Activated CD8-positive, alpha-beta memory T cell treated with anti-CD3 and anti-CD28 coated beads, Interleukin-2, amount 50 U/mL, for 48 hours (primary cell): ENCODE measurements at places on chromosomes 5 and 9.

- DNase-seq, result no peak
These were observed 105.6 kb downstream of the PLCXD3 start for GRCh38 chr5:41404757-41405156.

- no peak for DNase-seq
These were observed 26.0 kb upstream of the DMRT2 start for GRCh38 chr9:1024112-1024511.

DNA sequence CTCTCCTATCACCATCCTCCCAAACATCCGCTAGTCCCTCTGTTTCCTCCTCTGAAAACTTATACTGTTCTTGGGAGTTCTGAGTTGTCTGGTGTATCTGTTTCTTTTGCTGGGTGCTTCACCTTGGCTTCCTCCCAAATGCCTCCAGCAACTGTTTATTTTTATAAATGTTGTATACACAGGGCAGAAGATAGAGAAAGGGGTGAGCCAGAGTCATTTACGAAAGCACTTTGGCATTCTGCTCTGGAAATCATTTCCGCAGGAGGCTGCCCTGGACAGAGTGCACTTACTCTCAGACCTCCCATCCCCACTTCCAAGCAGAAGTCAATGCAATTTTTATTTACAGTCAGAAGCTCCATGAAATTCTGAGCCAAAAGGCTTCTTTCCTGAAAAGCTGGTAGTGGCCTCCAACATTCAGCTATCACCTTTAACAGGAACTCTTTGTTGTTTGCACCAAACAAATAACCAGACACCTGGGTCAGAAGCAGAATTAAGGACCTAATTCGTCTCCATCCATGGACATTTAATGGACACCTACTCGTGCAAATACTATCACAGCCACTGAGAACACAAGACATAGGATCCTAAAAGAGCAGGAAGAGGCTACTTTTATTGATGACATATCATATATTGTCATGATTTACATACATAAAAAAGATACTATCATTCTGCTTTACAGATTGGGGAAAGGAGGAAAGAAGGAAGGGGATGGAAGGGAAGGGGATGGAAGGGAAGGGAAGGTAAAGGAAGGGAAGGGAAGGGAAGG, 229.5 kb upstream of the PAPPA start:
- no peak for DNase-seq

DNA sequence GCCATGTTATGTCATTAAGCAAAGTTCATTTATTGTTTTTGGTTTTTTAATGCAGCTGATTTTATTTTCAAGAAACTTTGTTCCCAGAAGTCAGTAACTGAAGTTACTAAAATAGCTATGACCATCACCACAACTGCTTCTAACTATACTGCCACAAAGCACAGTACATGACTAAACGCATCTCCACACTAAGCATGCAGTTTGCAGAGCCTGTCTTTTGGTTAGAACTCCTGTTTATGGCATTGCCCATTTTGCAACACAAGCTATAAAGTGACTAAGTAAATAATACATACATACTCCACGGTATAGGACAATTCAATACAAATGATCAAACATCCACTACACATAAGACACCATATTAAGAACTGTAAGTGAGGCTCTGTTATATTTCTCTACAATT, 109.7 kb downstream of the MLLT3 start:
- no peak for DNase-seq

GRCh38 chr9:116451500-116452115, 235.5 kb upstream of the TRIM32 start:
- no peak for DNase-seq

DNA sequence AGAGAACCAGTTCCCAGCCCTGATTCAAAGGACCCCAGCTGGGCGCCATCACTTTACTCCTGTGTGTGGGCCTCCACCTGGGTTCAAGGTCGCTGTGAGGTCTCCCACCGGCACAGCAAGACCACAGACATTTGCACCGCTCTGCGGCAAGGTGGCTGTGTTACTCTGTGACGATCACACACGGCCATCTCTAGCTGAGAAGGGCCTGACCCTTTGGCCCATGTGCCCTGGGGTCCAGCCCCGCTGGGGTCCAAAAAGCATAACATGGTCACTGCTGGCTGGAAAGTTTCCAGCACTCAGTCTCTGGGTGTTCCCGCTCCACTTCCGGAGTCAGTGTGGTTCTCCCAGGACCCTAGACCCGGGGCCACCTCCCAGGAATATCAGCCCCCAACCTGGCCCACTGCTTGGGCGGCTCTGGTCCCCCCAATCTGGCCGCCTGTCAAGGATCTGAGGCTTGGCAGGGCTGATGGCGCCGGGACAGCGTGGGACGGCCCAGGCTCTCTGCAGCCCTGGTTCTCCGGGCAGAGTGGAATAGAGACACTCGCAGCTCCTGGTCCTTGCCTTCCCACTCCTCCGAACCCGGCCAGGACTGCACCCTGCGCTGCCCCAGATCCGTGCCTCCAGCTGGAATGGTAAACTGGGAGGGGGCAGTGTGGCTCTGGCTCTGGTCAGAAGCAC, 3.9 kb upstream of the LMX1B start:
- DNase-seq, result no peak

DNA sequence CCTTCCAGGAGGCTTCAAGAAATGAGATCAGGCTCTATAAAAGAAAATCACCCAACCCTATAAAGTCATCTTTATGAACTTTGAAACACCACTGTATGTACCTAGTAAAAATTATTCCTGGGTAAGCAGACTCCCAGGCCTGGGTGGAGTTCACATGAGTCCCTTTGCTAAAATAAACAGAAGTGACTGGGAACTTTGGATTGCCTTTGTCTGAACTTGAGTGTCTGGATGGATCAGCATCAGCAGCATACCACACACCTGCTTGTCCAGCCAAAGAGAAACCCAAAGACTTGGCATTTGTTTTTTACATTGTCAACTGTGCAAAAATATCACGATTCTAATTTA, 79.6 kb upstream of the CDKN2B start:
- no peak for DNase-seq

DNA sequence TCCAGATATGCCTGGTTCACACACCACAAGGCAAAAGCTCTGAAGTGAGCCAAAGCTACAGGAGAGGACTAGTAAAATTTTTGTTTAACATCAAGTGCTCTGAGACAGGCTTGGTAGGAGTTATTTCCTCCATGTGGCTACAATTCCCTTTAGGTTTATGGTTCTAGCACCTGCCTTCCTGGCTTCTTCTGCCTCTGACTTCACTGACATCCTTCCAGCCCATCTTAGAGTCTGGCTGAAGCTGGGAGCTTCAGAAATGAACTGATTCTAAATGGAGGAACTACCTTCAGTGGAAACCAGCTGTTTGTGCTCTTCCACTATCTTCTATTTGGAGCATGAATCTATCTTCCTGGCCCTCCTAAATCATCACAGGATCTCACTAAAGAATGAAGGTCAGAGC, 215.3 kb upstream of the FBXL7 start:
- DNase-seq, result no peak

GRCh38 chr9:6680797-6681146, 35.2 kb upstream of the GLDC start:
- peak; percentile 87 for DNase-seq

DNA sequence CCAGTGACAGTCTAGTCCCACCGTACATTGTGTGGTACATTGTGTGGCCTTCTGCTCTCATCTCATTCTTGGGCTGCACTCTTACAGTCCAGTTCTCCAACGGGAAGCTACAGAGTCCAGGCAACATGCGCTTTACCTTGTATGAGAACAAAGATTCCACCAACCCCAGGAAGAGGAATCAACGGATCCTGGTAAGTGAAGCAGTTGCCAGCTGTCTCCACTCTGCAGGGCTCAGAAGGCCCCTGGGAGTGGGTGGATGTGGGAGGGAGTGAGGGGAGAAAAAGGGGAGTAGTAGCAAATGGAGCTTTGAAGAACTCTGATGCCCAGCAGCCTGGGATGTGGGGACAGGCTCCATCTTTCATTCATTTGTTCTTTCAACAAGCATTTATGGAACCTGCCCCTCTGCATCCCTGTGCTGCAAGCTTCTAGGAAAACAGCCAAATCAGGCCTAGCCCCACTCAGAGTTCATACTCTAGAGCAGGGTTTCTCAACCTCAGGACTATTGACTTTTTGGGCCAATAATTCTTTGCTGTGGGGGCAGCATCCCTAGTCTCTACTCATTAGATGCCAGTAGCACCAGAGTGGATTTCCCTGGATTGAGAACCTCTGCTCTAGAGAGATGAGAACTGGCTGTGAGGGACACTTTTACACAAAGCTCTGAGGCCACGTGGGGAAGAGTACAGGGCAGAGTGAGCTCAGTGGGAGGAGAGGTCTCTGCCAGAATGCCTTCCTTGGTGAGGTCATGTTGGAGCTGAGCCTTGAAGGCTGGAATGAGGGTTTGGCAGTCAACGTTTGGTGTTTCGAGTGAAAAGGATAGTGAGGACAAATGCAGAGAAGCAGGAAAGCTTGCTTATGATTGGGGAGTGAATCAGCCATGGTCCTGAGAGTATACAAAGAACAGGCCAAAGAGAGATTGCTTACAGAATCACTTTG, 1.1 kb downstream of the POLR1E start:
- no peak for DNase-seq

DNA sequence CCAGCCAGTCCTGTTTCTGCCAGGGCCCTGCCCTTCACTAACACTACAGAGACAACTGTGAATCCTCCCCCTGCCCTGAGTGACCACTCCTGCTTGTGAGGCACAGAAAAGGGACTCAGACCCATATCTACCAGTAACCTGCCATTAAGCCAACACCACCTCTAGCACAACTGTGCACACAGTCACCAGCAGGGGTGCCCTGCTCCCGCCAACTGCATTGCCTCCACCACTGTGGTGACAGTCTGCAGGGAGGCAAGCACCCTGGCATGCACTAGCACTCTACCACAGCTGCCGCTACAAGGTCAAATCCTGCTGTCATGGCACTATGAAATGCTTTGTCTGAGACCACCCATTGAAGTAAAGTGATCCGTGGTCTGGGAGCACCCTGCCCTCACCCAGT, 1028.5 kb upstream of the CDH9 start:
- DNase-seq, result no peak

GRCh38 chr5:54829102-54829501, 156.3 kb downstream of the ESM1 start:
- no peak for DNase-seq

- DNase-seq, result no peak
These were observed 66.7 kb downstream of the DOCK2 start for GRCh38 chr5:169703813-169704212.

- DNase-seq, result no peak
These were observed 364.7 kb downstream of the PRELID2 start for GRCh38 chr5:145470396-145470979.

GRCh38 chr5:31936683-31937082, 237.4 kb downstream of the GOLPH3 start:
- no peak for DNase-seq

- DNase-seq, result peak; percentile 77
These were observed 5.9 kb downstream of the FAM78A start for GRCh38 chr9:131270171-131271015.

DNA sequence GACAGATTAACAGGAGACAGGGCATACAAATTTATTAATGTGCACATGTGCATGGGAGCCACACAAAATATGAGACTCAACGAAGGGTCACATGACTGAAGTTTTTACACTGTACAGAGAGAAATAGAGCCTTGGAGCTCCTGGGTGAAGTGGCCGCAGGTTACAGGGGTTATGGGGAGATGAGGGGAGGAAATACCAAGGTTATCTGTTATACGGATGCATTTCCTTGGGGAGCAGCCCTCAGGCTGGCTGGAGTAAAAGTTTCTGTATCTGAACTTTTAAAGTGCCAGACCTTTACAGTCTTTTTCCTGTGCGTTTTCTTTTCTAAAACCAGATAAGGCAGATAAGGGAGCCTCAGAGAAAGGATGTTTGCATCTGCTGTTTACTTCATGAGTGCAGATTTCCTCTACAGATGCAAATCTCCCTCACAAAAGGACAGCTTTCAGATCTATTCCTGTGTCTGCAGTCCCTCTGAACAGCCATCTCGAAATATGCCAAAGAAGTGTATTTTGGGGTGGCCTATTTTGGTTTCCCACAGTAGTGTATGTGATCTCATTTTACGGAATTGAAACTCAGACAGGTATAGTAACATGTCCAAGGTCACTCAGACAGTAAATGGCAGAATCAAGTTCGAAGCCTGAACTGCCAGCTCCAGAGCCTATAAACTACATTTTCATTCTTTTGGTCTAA, 139.3 kb upstream of the FBXL17 start:
- no peak for DNase-seq

GRCh38 chr5:134088994-134089560, 25.4 kb upstream of the TCF7 start:
- DNase-seq, result no peak

- DNase-seq, result peak; percentile 37
These were observed 13.8 kb upstream of the ORM1 start for GRCh38 chr9:114309096-114309495.

- DNase-seq, result no peak
These were observed 205.2 kb downstream of the NR3C1 start for GRCh38 chr5:143198332-143198731.

DNA sequence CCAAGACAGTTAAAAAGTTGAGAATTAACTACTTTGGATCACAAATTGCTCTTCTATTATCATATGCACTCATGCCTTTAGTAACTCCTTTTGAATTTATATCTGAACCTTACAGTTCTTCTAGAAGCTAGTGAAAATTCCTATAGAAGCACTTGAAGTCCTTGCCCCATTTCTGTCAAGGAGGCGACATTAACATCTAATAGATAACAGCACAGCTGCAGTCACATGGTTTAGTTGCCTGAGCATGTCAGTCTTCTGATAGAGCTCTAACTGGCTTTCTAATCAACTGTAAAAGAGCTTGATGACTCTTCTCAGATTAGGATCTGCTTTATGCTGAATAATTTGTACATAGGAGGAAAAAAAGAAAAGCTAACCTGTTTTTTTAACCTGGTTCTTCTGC, 9.0 kb downstream of the RFESD start:
- no peak for DNase-seq

GRCh38 chr5:75368391-75368790, 31.4 kb downstream of the HMGCR start:
- DNase-seq, result no peak

- no peak for DNase-seq
These were observed 45.4 kb downstream of the RAB14 start for GRCh38 chr9:121156263-121156731.

- no peak for DNase-seq
These were observed 761.6 kb upstream of the GRAMD2B start for GRCh38 chr5:125661584-125661983.

- DNase-seq, result no peak
These were observed 173.0 kb upstream of the FBXL7 start for GRCh38 chr5:15326932-15327331.

- DNase-seq, result no peak
These were observed 83.4 kb downstream of the ACTL7B start for GRCh38 chr9:108772301-108772894.

DNA sequence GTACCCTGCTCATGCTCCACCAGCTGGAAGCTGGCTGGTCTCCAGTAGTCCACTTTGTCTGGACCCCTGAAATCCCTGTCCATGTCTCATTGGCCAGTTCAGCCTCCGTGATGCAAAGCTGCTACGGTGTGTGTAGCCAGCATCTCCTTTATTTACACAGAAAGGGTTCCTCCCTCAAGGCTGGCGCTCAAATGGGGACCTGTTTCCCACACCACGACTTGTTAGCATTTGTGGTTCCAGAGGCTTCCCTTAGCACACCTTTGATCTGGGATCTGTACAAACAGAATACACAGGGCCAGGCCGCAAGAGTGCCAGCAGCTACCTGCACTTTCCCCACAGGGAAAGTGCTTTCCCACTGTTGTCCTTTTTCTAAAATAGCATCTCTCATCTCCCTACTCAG, 5.7 kb upstream of the SMU1 start:
- no peak for DNase-seq

- DNase-seq, result no peak
These were observed 191.4 kb downstream of the TMEM167A start for GRCh38 chr5:82885627-82886389.
